ENCODE measurements at places on chromosomes 4 and X.

DNA sequence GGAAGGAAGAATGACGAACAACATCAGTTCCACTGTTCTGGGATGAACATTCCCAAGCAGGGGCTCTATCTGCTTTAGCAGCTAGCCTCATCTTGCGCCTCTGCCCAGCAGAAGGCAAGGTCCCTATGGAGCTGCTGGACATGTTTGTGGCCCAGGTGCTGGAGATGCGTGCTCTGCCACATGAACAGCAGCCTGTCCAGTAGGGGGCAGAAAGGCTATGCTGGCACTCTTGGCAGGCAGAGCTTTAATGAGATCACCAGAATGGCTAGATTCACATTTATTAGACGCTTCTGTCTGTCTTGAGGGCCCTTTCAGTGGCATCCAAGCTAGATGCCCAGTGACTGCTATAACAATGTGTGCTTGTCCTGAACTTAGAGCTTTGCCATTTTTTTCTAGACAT, 1826.0 kb downstream of the STIM2 start:
- no peak for ATAC-seq

GRCh38 chrX:28177202-28177601, 196.0 kb upstream of the DCAF8L1 start:
- no peak for ATAC-seq

GRCh38 chrX:132491191-132491590, 2.4 kb upstream of the MBNL3 start:
- peak; percentile 21 for ATAC-seq

- peak; percentile 97 for ATAC-seq
These were observed 11.0 kb downstream of the CUL4B start for GRCh38 chrX:120549483-120550452.

- ATAC-seq: no peak
These were observed 12.9 kb downstream of the TSPAN5 start for GRCh38 chr4:98645527-98645926.

DNA sequence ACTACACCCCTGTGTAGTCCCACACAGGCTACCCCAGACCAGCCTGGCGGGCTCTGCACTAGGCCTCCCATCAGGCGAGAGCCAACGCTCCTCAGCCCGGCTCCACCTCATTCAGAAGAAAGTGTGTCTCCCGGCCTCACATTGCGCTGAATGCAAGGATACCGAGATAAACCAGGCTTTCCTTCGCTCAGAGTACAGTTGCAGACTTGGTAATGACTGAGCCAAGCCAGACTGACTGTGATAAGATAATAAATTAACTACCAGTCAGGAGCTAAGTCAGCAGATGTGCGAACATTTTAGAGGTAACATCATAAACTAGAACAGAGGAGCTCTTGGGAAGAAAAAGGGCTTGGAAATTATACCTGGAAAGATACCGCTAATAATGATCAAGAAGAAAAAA, 397.6 kb downstream of the TRIML1 start:
- no peak for ATAC-seq

DNA sequence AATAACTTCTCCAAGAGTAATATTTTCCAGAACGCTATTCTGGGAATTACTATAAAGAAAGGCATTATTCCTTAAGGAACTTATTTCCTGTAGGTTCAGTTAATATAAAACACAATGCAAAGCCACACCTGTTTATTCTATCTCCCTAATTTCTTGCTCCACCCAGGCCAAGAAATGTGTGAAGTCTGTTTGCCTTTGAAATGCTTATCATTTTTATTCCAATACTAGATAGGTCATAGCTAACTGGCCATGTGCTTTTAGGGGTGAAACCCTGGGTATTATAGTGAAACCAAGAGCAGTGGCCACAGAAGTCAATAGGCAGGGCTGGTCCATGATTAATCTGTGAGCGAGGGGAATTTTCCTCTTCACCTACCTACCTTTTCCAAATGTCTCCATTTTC, 14.8 kb downstream of the CXCL3 start:
- ATAC-seq: no peak

DNA sequence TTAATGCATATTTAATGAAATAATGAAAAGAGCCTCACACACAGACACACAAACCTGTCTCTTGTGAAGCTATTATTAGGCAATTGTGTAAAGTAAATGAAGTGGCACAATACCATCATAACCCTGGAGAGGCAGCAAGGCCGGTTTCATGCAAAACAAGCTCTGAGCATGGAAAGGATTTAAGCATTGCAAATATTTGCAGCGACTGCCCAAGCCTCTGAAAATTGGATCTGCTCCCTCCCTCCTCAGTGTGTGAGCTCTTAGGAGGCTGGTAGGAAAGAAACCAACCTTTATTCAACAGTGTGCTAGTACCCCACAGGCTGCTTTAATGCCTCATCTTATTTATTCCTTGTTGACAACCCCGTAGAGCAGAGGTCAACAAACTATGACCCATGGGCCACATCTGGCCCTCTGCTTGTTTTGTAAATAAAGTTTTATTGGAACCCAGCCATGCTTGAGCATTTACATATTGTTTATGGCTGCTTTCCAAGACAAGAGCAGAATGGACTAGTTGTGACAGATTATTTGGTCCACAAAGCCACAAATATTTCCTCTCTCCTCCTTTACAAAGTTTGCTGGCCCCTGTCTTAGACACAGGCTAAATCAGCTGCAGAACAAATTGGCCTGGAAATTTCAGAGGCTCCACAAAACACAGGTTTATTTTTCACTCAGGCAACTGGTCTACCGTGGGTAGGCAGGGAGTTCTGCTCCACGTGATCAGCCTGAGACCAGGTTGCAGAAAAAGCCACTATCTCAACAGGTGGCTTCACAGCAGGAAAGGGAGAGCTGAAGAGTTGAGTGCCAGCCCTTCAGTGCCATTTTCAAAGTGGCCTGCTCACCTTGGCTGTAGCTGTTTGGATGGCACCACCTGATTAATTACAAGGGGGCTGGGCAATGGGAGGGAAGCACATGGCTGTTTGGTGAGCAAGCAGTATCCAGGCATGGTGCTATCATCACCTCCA, 16.8 kb downstream of the RS1 start:
- no peak for ATAC-seq

GRCh38 chr4:44927399-44928380, 201.3 kb upstream of the GNPDA2 start:
- no peak for ATAC-seq

DNA sequence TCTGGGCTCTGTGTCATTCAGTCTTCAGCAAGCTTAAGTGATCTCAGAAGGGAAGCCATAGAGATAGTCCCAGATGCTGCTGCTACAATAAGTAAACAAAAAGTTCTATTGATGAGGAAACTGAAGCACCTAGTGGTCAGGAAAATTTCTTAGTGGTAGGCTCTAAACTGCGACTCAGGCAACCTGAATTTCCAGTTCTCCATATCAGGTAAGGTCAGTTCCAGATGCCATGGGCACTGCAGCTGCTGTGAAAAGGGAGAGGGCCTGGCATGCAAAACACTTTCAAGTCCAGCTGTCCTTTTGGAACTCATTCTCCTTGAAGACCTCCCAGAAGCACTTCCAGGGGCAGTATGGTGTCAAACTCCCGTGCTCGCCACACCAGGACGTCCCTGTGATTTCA, 46.2 kb downstream of the REELD1 start:
- no peak for ATAC-seq

GRCh38 chr4:173513651-173514050, 16.4 kb downstream of the HAND2 start:
- ATAC-seq: no peak

- ATAC-seq: no peak
These were observed at the start of gene GRIA3 for GRCh38 chrX:123184219-123184865. Gene GRIA3, plus strand, starts transcription at chrX:123184278. Its CDS starts 258 bp downstream, at chrX:123184536.

GRCh38 chr4:101187841-101188240, 159.5 kb downstream of the PPP3CA start:
- no peak for ATAC-seq

GRCh38 chrX:121407627-121408026, 360.2 kb downstream of the GLUD2 start:
- ATAC-seq: no peak

GRCh38 chrX:38880296-38880854, 79.1 kb downstream of the MID1IP1 start:
- no peak for ATAC-seq

DNA sequence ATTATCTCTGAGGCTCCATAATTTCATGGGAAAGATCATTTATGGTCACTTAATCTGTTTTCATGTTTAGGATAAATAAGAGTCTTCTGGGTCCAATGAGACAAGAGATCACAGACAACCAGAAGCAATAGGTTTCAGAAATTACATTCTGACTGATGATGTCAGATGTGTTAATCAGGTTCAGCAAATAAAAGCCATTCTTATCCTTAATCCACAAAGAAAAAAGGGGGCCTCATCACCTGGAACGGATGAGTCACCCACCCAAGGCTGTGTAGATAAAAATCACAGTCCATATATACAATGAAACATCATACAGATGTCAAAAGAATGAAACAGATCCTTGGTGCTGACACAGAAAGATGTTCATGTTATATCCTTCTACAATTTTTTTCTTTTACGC, 36.6 kb downstream of the SYTL4 start:
- no peak for ATAC-seq

DNA sequence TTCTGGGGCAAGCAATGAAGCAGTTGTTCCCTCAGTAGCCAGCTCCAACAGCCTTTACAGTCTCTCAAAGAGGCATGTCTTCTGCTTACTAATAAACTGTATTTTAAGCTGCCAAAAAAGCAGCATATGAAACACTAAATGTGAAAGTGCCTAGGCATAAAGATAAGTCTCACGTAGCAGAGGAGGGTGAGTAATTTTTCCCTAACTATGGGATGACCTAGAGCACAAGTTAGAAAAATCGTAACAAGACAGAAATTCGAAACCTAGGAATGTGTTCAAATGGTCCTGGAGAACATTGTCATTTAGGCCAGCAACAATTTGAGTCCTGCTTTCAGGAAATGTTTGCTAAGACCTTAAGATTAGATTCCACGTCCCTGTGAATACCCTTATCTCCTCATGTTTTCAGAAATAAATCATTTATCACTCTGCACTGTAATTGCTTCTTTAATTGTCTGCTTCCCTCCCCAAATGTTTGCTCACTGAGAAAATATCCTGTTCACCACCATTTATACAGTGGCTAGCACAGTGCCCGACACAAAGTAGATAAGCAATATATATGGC, 222.2 kb downstream of the KCNIP4 start:
- no peak for ATAC-seq

DNA sequence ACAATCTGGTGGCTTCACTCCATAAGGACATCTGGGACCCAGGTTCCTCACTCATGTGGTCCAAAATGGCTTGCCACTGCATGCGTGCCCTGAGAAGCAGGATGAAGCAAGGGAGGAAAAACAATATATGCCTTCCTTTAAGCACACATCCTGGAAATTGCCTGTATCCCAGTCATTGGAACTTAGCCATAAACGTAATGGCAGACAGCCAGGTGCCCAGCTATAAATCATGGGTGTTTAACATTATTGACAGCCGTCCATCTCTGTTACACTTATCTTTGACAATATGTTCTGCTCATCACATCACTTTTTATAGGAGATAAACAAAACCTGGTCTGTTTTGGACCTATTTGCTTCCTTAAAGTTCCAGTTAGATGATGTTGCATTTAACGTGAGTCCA, 181.0 kb downstream of the AASDH start:
- no peak for ATAC-seq

GRCh38 chrX:21929209-21929608, 11.3 kb upstream of the SMS start:
- ATAC-seq: no peak

GRCh38 chr4:137300776-137301175, 231.5 kb downstream of the PCDH18 start:
- no peak for ATAC-seq

DNA sequence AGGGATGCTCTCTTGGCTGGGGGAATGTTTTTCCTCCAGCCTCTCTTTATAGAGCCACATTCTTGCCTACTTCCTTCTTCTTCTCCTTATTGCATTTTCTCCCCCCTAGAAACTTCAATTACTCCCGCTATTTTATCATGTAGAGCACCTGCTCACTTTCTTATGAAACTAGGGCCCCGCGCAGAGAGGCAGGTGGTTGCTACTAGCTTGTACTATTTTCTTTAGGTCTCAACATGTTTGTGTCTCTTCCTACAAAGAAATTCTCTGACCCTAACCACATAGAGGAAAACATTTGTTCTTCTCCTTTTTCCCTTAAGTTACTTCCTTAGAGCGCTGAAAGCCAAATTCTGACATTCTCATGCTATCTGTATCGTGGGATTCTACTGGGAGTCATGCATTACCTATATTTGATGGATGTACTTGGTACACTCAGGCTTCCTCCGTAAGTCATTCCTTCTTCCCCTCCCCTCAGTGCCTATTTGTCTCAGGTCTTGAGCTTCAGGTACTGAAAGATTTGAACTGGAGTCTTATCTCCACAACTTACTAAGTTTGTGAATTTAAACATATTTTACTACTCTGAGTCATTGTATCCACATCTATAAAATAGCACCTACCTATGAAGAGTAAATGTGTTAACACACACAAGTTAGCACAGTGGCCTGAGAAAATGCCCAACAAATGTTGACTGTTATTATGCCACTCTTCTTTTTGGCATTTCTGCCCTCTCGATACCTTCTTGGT, 159.1 kb upstream of the LEF1 start:
- ATAC-seq: no peak

- ATAC-seq: no peak
These were observed 40.5 kb upstream of the JADE1 start for GRCh38 chr4:128769011-128769410.

DNA sequence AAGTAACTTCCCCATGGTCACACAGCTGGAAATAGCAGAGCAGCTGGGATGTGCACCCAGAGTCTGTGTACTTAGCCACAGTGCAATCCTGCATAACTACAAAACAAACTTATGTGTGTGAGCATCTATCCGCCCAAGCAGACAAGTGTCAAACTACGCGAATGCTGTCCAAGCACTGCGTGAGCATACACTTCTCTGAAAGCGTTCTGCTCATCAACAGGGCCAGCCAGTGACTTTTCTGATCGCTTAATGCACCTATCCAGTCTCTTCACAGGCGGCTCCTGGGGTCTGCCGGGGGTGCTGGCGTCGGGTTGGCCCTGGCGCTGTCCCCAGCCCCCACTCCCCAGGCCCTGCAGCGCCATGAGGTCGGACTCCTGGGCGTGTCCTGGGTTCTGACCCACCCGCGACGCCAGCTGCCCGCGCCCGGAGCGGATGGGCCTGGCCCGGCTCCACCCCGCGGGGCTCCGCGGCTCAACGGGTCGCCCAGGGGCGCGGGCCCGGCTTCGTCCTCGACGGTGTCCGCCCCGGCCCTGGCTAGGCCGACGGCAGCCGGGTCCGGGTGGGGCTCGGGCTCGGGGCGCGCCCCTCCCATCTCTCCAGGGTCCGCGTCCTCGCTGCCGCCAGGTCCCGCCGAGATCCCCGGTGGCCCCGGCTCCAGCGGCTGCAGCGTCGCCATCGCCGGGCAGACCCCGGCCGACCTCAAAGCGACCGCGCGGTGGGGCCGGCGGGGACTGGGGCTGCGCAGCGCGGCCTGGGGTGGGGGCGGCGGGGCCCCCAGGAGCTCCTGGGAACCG, 1.3 kb upstream of the ZNF141 start:
- ATAC-seq: no peak

DNA sequence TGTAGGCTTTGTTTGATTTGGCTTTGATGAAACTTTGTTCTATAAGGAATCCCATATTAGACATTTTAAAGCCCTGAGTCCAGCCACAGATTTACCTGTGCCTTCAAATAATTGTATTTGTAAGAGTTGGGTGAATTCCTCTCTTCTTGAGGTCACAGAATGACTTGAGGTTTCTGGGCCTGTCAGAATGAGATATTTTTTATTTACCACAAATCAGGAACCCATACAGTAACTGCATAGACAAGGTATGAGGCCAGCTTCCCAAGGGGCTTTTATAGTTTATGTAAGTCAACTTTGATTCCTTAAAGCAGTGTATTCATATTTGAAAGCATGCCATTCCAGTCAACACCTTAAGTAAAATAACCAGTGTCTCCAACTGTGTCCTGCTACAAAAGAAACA, 29.1 kb upstream of the CXCL3 start:
- ATAC-seq: no peak

GRCh38 chr4:53507058-53507457, 84.2 kb downstream of the LNX1 start:
- no peak for ATAC-seq
